Putamen (tissue), 1 donor: ENCODE measurements at places on chromosomes 6 and 20.

DNA sequence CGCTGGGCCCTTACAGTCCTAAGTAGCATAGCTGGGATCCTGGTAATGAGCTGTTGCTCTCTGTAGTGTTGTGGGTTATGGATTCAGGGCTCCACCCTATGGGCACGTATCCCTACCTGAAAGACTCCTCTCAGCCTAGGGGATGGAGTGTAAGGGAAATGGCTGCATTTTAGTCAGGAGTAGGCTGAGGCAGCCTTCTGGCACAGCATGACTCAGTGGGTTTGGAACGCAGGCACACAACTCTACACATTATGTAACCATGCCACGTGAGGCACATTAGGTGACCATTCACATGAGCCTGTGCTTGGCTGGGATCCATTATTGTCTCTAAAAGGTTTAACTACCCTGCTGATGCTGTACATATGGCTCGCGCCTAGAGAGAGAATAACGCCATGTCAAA is 27.8 kb downstream of the HDDC2 start:
- no peak for DNase-seq

- no peak for DNase-seq
These were observed 324.7 kb upstream of the CNR1 start for GRCh38 chr6:88490908-88491264.

GRCh38 chr20:10936786-10937185 is 263.0 kb upstream of the JAG1 start:
- DNase-seq: no peak

DNA sequence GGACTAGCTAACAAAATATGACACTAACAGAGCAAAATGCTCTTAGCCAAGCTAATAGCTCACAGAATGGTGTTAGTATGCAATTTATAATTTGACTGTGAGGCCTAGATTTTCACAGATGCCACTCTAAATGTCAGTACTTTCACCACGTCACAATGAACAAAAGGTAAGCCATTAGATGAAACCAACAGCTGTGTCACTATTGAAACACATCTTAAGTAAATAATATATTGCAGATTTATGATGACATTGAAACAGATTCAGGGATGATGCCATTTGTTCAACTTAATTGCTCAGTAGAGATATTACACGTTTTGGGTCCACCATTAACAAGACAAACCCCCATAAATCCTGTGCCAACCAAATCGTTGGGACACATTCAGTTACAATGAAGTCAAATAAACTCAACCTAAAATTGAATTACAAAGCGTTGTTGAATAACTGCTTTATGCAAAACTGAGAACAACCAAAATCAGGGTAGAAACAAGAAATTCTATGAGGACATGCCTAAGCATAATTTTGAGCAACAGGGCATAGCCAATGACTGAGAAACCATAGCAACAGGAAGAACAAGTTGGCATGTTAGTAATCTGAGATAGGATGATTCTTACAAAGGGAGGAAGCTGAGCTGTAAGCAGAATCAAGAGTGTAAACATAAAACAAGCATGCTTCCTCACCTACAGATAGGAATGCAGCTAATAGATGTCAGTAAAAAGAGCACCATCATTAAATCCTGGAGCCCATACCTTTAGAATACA is 85.6 kb upstream of the KHDRBS2 start:
- DNase-seq: no peak

GRCh38 chr20:51931371-51931781 is 129.1 kb upstream of the SALL4 start:
- no peak for DNase-seq

DNA sequence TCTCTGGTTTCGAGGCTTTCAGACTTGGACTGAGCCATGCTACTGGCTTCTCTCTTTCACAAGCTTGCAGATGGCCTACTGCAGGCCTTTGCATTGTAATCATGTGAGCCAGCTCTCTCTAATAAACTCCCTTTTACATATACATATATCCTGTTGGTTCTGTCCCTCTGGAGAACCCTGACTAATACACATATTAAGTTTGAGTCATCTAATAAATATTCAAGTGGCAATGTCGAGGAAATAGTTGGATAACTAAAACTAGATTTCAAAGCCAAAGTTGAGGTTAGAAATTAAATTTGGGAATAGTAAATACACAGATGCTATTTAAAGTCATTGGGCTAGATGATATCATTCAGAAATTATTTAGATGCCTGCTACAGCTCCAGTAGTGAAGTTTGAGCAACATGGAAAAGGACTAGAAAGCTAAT is 1343.4 kb downstream of the GRIK2 start:
- DNase-seq: no peak
